G401 (cell line): ENCODE measurements at places on chromosomes 1 and 21. TPM values are rescaled to one million over a fixed set of nuclear protein-coding genes. Genes with fewer than 3 reads are reported as not detected.

The DIP2A gene
- 23.2 and 32.4 TPM in 2 replicates for total RNA-seq

The HNRNPCL2 gene
- not detected in 2 replicates for total RNA-seq

The DYNLT4 gene
- total RNA-seq, result 2.9 and 14.6 TPM in 2 replicates

The CBS gene
- total RNA-seq, result 54.7 and 71.5 TPM in 2 replicates

The FAM167B gene
- total RNA-seq, result not detected in 2 replicates

The CASQ1 gene
- 0.71 TPM in 1 of 2 replicates, not detected in the other for total RNA-seq
